NCI-H2081 treated with DMSO at 0.1 percent for 48 hours (cell line): ENCODE measurements at places on chromosomes 2 and 18.

- DNase-seq: no peak
Measured at GRCh38 chr2:239113171-239113570, 265.3 kb downstream of the TWIST2 start.

- no peak for DNase-seq
Measured at GRCh38 chr2:120563616-120564015, 172.1 kb upstream of the GLI2 start.

- no peak for DNase-seq
Measured at GRCh38 chr2:151182899-151183809, 78.5 kb downstream of the RBM43 start.

- DNase-seq: no peak
Measured at GRCh38 chr2:144146876-144147275, 373.0 kb downstream of the ZEB2 start.

GRCh38 chr2:622357-622756 lies 54.8 kb downstream of the TMEM18 start:
- no peak for DNase-seq

- DNase-seq: peak; percentile 23
Measured at GRCh38 chr2:109128048-109128615, 873 bp upstream of the SH3RF3 start.

GRCh38 chr2:55772109-55772980 lies 78.7 kb upstream of the PNPT1 start:
- DNase-seq: no peak

DNA sequence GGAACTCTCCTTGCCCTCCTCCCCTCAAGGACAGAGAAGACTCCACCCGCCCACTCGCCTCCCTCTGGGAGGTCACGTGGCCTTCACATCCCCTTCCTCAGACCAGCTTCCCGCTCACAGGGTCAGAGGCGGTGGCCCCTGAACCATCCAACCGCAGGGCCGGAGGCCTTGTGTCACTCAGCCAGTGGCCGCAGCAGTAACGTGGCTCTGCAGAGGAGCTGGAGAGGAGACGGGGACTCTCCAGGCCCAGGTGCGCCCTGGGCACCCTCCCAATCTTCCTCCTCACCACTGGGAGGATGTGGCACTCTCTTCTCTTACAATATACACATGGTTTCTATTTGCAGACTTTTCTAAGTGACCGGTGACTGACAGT lies 161.7 kb downstream of the TWIST2 start:
- DNase-seq: no peak
